ENCODE measurements at places on chromosomes 13 and 19.

- peak; percentile 85 for DNase-seq
Observed at GRCh38 chr19:52535771-52536447, 8.4 kb downstream of the ZNF808 start.

- no peak for DNase-seq
Observed at GRCh38 chr13:106762708-106763107, 194.8 kb upstream of the ARGLU1 start.

- no peak for DNase-seq
Observed at GRCh38 chr13:60427285-60427684, 30.3 kb downstream of the TDRD3 start.

GRCh38 chr13:87810920-87811344, 139.8 kb downstream of the SLITRK5 start:
- no peak for DNase-seq

GRCh38 chr13:85985797-85986196, 186.6 kb upstream of the SLITRK6 start:
- no peak for DNase-seq
